ENCODE measurements at places on chromosomes 3 and 15. TPM values are rescaled to one million over a fixed set of nuclear protein-coding genes. Genes with fewer than 3 reads are reported as not detected.

ZNF502 gene
- 4.0 TPM for polyA plus RNA-seq

DNA sequence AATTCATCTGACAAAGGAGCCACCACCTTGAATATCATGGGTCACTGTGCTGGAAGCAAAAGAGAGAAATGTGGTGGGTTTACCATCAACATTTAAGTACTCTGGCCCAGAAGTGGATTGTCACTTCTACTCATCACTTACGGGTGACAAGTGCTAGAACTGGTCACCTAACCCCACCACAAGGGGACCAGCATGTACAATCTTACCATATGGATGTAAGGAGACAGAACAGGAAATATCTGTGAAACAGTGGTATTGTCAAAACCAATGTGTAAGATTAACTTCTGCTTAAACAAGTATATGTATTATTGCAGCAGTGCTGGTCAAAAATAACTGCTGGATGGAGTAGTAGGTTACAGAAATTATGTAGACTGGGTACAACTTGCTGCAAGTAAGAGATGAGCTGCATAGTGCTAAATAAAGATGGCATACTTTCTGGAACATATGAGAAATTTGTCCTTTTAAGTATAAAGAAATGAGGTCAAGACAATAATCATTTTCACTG is 171.8 kb downstream of the POTEB3 start:
- DNase-seq, result no peak

- peak; percentile 59 for DNase-seq
Measured at GRCh38 chr3:43866529-43867353, 176.0 kb downstream of the ABHD5 start.

NMNAT3 gene
- 0.22 TPM for polyA plus RNA-seq

- DNase-seq, result no peak
Measured at GRCh38 chr3:60079076-60079475, 1029.3 kb upstream of the CFAP20DC start.

SLC51B gene
- 0.61 TPM for polyA plus RNA-seq

DNA sequence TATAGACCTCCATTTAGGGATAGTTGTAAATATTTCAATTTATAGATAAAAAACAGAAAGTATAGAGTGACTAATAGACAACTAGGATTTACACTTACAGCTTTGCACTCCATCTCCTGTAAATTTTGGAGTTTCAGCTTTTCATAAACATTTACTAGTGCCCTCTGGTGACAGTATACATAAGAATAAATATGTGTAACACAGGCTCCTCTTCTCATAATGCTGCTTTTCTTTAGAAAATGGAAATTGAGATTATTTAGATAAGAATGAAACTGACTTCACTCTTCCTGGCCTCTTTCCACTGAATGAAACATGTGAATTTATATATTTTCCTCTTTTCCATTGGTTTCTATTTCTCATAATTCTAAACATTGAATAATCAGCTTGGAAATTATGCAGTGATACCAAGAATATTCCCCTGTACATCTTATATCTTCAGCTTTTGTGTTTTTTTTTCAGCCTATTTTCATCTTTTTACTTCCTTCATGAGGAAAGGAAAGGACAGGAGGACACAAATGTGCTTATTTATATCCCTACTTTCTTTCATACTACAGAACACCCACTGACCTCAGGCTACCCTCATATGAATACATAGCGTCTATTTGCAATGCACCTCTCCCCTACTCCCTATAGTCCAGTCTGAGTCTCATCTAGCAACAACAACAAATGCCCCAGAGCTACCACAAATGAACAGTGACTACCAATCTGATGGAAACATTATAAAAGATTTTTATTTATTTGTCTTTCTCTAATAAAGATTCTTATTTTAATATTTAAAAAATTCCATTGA is 103.1 kb upstream of the CCDC39 start:
- DNase-seq, result no peak

- no peak for DNase-seq
Measured at GRCh38 chr15:93449798-93450197, 360.8 kb upstream of the RGMA start.

- no peak for DNase-seq
Measured at GRCh38 chr3:138460536-138461205, 26.3 kb downstream of the ESYT3 start.

DNA sequence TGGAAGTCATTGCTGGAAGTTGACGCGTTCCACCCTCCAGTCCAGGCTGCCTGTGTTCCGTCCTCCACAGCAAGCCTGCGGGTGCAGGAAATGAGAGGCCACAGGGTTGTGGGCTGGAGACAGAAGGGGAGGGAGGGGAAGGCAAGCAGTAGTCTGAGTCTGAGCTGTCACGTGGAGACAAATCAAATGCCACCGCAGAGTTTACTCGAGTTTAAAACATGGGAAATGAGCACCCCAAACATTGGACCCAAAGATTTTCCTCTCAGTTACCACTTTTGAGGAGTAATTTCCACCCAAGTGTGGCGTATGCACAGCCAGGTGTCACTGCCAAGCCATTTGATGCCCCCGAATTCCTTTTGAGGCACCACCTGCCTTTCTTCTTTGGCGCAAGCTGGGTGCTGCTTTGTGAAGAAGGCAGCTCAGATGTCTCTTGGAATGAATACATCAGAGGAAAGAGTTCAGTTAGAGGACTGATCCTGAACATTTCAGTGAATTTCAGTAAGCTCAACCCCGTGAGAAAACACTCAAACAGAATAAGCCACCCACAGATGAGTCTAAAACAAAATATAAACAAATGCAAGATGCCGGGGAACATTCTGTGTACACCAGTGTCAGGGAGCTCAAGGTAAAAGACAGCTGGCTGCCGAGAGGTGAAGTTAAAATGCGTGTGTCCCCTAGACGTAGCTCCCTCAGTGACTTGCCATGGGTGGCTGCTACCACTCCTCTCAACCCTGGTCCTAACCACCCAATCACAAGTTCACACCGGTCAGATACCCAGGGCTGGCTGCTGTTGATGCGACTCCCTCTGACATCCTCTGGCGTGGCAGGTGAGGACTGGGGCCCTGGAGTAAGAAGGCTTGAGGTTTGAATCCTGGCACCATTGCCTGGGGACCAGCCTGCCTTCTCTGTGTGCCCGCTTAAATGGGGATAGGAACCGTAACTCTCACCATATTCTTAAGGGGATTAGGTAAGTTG is 203.8 kb downstream of the UACA start:
- DNase-seq, result no peak

GRCh38 chr15:28921336-28921735 is 35.6 kb downstream of the APBA2 start:
- DNase-seq, result no peak

ALDH1L1 gene
- polyA plus RNA-seq, result not detected

- DNase-seq, result no peak
Measured at GRCh38 chr3:184575701-184576100, 14.1 kb downstream of the EPHB3 start.

All from AG04450 (cell line).